Activated CD8-positive, alpha-beta T cell treated with anti-CD3 and anti-CD28 coated beads, Interleukin-2, amount 10 ng/mL, durations not matched to agents 7 days and 5 days (primary cell): ENCODE measurements at places on chromosomes 6 and 20. TPM values are rescaled to one million over a fixed set of nuclear protein-coding genes. Genes with fewer than 3 reads are reported as not detected.

DNA sequence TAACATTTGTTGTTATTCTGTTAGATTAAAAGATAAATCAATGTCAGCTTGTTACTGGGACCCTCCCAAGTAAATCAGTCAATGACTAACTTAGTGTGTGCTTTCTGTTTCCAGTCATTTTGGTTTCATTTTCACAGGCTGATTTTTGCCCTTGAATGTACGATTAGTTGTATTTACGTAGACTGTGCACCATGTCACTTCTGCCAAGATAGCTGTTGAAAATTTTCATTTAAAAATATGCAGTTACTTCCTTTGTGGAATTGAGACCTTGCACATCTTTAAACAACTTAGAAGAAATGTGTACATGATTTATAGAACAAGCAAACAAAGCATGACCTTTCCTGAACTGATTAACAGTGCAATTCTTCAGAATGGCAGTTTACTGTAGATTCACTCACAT is 944.8 kb upstream of the CITED2 start:
- no peaks in the 10 kb centered on the region for H3K27me3 ChIP-seq
- no peaks in the 10 kb centered on the region for H3K36me3 ChIP-seq
- no peak overlapping the region for H3K27ac ChIP-seq
- no peak overlapping the region for H3K4me3 ChIP-seq
- DNase-seq, result no peak
- H3K4me1 ChIP-seq, result no peaks in the 10 kb centered on the region

The PAK1IP1 gene
- 17.6 TPM for total RNA-seq

DNA sequence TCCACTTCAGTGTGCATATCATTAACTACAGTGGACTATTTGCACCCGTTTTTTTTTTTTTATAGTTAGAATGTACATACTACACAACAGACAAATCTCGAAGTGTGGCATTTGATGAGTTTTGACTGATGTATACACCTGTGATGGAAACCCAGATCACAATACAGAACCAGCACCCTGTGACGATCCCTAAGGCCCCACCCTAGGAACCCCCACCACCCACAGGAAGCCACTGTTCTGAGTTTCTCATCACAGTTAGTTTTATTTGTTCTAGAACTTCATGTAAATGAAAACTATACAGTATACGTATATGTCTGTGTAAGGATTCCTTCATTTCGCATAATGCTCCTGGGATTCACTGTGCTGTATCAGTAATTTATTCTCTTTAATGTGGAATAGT is 102.8 kb downstream of the IRF4 start:
- peak overlapping the region; percentile 45 for H3K4me3 ChIP-seq
- DNase-seq, result no peak
- peak overlapping the region; percentile 90 for H3K27ac ChIP-seq
- no peaks in the 10 kb centered on the region for H3K27me3 ChIP-seq
- H3K4me1 ChIP-seq, result peaks cover 90% of the 10 kb centered on the region

DNA sequence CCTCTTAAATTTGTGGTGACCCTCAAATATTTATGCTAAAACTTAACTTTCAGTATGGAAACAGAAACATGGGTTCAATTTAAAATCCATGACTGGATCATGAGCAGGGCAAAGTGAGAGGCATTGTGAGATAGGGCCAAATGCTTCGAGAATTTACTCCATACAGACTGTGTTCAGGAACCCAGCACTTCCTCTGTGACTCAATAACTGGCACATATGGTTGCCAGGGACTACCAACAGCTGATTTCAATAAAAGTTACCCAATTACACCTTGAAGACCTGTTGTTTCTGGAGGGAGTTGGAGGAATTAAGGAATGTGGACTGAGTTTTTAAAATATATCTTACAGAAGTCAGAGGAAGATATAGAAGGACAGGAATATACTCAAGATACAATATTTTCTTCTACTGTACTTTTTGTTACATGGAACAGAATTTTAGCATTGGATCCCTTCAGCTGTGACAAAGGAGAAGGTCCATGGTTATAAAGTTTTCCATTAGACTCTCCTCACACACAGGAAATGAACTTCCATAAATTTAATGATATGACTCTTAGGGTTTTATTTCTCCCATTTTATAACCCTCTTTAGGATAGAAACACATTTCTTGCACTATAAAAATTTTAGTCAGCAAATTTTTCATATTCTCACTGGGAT is 258.5 kb downstream of the KHDC1L start:
- H3K27me3 ChIP-seq, result no peaks in the 10 kb centered on the region
- no peak for DNase-seq
- no peak overlapping the region for H3K4me3 ChIP-seq

DNA sequence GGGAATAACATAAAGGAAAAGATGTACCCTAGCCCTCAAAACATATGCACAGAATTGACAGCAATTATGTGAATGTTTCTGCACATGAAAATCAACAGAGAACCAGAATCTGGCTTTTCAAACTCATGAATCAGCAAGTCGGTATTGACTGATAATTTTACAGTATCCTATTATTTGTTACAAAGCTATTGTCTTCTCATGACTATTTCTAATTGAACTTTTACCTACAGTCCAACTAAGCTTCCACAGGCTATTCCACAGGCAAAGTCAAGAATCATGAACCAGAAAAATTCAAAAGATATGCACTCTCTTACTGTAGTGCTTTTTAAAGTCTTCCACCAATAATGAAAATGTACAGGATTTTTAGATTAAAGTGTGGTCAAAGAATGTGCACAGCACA is 49.1 kb upstream of the DST start:
- no peaks in the 10 kb centered on the region for H3K36me3 ChIP-seq
- H3K4me1 ChIP-seq, result no peaks in the 10 kb centered on the region
- DNase-seq, result no peak
- no peak overlapping the region for H3K27ac ChIP-seq
- no peak overlapping the region for H3K4me3 ChIP-seq

- no peaks in the 10 kb centered on the region for H3K27me3 ChIP-seq
- no peaks in the 10 kb centered on the region for H3K36me3 ChIP-seq
- no peaks in the 10 kb centered on the region for H3K4me1 ChIP-seq
- no peak for DNase-seq
Observed at GRCh38 chr6:18447552-18447951, 60.4 kb downstream of the RNF144B start.

- H3K27me3 ChIP-seq, result no peaks in the 10 kb centered on the region
- DNase-seq, result no peak
- no peak overlapping the region for H3K4me3 ChIP-seq
- H3K27ac ChIP-seq, result no peak overlapping the region
Observed at GRCh38 chr20:52313341-52313963, 121.9 kb upstream of the ZFP64 start.

The MATN4 gene
- total RNA-seq, result not detected

The CRISP3 gene
- total RNA-seq, result not detected

The CTAGE9 gene
- total RNA-seq, result not detected

- H3K4me1 ChIP-seq, result no peaks in the 10 kb centered on the region
- no peaks in the 10 kb centered on the region for H3K36me3 ChIP-seq
- no peak for DNase-seq
- H3K27me3 ChIP-seq, result no peaks in the 10 kb centered on the region
- H3K4me3 ChIP-seq, result no peak overlapping the region
Observed at GRCh38 chr20:54995011-54995410, 519.6 kb downstream of the DOK5 start.

DNA sequence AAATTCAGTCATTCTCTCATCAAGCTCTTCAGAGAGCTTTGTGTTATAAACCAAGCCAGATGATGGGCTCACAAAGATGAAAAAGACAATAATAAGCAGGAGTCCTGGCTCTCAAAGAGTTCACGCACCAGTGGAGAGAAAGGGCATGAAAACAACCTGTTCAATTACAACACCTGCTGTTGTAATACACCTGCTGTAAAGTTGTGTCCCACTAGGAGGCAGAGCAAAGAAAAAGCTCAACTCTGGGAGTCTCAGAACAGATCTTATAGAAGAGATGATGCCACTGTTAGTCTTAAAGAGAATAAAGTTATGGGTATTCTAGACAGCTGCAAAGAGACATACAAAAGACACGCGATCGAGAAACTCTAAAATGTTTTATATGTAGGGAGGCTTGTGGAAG is 100.6 kb downstream of the DCDC2 start:
- H3K27ac ChIP-seq, result no peak overlapping the region
- H3K27me3 ChIP-seq, result peaks cover 2% of the 10 kb centered on the region
- no peak overlapping the region for H3K4me3 ChIP-seq
- no peaks in the 10 kb centered on the region for H3K36me3 ChIP-seq
- no peaks in the 10 kb centered on the region for H3K4me1 ChIP-seq

The OXT gene
- total RNA-seq, result not detected

DNA sequence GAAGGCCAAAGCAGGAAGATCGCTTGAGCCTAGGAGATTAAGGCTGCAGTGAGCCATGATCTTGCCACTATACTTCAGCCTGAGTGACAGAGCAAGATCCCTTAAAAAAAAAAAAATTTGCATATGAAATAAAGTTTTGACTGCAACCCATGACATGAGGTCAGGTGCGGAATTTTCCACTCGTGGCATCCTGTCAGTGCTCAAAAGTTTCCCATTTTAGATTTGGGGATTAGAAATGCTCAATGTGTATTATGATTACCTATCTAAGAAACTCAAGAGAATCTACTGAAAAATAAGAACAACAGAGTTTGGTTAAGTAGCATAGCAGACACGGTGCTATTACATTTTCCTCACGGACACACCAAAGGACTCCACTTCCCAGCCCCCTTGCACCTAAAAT is 11.7 kb downstream of the SLC23A2 start:
- H3K4me1 ChIP-seq, result peaks cover 5% of the 10 kb centered on the region
- H3K27ac ChIP-seq, result no peak overlapping the region
- DNase-seq, result no peak
- no peak overlapping the region for H3K4me3 ChIP-seq
- H3K27me3 ChIP-seq, result no peaks in the 10 kb centered on the region

DNA sequence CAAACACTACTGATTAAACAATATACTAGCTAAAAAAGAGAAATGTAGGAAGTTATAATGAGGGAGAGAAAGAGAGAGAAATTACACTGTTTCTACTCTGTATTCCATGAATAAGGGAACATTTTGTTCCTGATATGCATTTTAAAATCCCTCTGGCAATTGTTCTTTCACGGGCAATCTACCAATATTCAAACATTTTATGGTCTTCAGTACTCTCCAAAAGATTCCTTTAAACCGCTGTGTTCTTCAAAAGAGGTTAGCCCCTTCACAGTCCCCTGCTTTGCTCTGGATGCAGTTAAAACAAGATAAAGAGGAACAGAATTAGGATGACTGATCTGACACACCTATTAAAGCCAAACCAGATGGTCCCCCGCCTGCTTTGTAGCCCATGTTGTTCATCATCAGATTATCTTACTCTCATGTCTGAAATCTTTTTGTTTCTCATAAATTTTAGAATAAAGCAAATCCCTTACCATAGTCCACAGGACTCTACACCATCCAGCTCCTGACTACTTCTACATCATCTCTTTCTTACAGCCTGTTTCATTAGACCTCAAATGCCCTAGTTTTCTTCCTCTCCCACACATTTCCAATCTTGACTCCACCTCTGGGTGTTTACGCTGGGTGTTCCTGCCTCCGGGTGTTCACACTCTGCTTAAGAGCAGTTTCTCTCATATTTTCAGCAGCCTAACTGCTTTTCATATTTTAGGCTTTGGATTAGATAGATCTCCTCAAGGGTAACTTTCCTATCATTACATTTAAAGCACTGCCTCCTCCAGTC is 399.7 kb downstream of the COL12A1 start:
- no peaks in the 10 kb centered on the region for H3K4me1 ChIP-seq
- no peak overlapping the region for H3K27ac ChIP-seq
- H3K27me3 ChIP-seq, result no peaks in the 10 kb centered on the region
- no peak overlapping the region for H3K4me3 ChIP-seq
- no peak for DNase-seq

The SOBP gene
- 1.0 TPM for total RNA-seq

DNA sequence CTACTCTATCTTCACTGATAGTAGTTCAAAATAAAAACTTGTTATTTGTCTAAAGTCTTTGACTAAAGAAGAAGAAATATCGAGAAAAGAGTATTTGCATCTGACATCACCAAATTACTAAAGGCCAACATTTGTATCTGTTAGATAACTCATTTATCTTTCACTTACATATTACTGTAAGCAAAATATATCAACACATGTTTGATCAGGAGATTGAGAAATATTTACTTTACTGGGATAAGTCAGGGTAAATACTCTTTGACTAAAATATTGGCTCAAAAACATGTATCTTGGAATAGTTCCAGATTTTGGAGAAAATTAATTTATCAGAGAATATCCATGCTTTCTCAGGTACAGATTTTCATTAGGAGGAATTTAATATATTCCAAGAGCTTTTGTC is 306.0 kb downstream of the TENT5A start:
- no peak overlapping the region for H3K27ac ChIP-seq
- no peaks in the 10 kb centered on the region for H3K4me1 ChIP-seq
- no peak for DNase-seq
- no peak overlapping the region for H3K4me3 ChIP-seq
- H3K36me3 ChIP-seq, result no peaks in the 10 kb centered on the region

DNA sequence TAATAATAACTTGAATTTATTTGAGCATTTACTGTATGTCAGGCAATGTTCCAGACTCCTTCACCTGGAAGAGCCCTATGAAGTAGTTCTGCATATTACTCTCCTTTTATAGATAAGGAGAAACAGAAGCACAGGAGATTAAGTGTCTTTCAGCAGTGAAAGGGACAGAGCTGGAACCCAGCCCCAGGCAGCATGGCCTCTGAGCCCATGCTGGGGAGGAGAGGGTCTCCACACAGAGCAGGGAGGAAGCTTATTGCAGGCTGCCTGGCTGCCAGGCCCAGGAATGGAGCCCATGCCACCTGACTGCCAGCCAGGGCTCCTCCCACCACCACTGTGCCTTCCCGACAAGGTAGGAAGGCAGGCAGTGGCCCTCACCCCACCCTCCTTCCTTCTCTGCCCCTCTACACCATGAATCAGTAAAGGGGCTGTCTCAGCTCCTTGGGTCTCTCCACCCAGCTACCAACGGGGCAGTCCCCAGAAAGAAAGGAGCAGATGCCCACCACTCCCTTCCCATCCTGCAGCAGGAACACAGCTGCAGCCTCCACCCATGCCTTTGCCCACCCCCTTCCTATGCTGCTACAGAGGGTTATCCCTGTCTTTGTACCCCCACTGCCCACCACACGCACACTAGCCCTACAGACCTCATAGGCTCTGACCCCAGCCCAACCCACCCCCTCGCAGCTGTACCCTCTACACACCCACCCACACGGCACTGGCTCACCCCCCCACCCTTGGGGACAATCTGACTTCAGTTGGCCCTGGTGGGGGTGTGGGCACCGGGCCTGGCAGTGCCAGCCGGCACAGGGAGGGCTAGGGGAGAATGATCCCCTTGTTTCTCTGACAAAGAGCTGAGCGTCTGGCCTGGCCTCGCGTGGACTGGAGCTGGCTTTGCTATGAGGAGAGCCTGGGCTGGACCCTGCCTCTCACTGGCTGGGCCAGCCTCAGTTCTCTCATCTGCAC is 41.8 kb downstream of the TFEB start:
- no peak overlapping the region for H3K4me3 ChIP-seq
- H3K27ac ChIP-seq, result no peak overlapping the region
- H3K27me3 ChIP-seq, result no peaks in the 10 kb centered on the region

DNA sequence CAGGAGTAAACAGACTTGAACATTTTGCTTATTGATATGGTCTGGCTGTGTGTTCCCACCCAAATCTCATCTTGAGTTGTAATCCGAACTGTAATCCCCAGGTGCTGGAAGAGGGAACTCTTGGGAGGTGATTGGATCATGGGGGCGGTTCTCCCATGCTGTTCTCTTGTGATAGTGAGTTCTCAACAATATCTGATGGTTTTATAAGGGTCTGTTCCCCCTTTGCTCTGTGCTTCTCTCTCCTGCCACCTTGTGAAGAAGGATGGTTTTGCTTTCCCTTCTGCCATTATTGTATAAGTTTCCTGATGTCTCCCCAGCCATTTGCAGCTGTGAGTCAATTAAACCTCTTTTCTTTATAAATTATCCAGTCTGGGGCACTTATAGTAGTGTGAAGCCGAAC is 40.0 kb downstream of the MYLIP start:
- H3K27me3 ChIP-seq, result peaks cover 16% of the 10 kb centered on the region
- peak overlapping the region; percentile 37 for H3K27ac ChIP-seq
- H3K4me3 ChIP-seq, result no peak overlapping the region
- H3K36me3 ChIP-seq, result no peaks in the 10 kb centered on the region
- peaks cover 25% of the 10 kb centered on the region for H3K4me1 ChIP-seq
